AG08396 (cell line): ENCODE measurements at places on chromosomes 4 and X.

GRCh38 chr4:142984871-142985585 is 138.9 kb upstream of the INPP4B start:
- DNase-seq: peak; percentile 16

DNA sequence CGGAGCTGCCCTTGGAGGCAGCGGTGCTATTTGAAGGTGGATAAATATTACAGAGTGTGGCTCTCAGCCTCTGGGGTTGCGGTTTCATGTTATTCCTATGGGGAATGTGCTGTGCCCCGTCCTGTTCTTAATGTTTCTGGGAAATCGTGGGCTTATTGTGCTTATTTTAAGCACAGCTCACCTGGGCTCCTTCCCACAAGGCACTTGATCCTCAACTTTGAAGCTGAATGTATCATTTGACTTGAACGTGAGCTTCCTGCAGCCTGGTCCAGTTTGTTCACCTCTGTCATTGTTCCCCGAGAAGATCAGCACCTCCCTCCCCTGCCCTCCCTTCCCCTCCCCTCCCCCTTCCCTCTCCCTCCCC is 3.9 kb downstream of the SORCS2 start:
- DNase-seq: no peak

- no peak for DNase-seq
These were observed 61.6 kb upstream of the ARSJ start for GRCh38 chr4:114041117-114041475.

DNA sequence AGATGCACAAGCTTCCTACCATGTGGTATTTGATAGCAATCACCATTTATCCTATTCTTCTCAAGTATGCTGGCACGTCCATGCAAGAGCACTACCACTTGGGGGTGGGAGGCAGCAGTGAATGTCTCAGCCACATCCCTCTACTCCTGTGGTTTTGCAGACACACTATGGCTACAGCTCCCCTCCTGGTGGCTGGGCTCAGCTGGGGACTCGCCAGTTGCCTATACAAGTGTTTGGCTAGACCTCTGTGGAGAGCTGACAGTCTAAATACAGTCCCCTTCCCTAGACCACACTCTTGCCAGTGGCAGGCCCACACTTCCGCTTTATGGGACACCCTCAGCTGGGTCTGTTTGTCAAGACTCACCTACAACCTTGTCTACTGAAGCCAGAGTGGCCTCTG is 53.2 kb downstream of the ADGRA3 start:
- DNase-seq: no peak

GRCh38 chr4:144611850-144612249 is 34.1 kb upstream of the HHIP start:
- peak; percentile 36 for DNase-seq

GRCh38 chrX:112056886-112057285 is 25.7 kb downstream of the TRPC5 start:
- DNase-seq: no peak

GRCh38 chr4:7777017-7777710 is 162.5 kb downstream of the AFAP1 start:
- no peak for DNase-seq

DNA sequence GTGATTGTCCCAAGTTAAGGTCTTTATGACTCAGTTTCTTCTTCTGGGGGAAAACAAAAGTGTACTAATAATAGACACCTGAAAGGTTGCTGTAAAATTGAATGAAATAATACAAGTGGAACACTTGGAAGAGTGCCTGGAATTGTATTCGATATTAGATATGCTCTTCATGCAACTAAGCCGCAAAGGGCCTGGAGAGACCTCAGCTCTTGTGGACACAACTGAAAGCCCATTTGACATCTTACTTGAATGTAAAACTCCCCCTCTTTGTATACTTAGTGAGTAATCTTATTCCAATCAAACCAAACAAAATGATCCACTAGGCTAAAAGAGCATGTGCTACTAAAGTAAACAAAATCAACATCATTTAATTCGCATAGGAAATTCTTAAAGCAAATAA is 511 bp upstream of the MAP9 start:
- no peak for DNase-seq

GRCh38 chr4:1216869-1217294 is 32.0 kb downstream of the CTBP1 start:
- no peak for DNase-seq

DNA sequence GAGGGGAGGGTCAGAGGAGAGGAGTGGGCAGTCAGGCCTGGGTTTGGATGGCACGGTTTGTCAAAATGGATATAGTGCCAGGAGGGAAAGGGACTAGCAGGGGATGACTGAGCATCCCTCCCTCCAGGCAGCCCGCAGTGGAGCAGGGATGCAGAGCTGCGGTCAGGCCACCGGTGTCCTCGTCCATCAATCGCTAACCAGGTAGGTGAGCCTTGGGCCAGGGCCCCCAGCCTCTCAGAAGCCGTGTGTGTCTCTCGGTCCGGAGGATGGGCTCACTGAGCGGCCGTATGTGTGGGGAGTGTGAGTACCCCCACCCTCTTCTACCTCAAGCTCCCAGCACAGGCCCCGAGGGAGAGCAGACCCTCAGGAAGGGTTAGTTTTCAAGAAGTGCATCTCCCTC is 538 bp upstream of the CYTL1 start:
- DNase-seq: no peak

DNA sequence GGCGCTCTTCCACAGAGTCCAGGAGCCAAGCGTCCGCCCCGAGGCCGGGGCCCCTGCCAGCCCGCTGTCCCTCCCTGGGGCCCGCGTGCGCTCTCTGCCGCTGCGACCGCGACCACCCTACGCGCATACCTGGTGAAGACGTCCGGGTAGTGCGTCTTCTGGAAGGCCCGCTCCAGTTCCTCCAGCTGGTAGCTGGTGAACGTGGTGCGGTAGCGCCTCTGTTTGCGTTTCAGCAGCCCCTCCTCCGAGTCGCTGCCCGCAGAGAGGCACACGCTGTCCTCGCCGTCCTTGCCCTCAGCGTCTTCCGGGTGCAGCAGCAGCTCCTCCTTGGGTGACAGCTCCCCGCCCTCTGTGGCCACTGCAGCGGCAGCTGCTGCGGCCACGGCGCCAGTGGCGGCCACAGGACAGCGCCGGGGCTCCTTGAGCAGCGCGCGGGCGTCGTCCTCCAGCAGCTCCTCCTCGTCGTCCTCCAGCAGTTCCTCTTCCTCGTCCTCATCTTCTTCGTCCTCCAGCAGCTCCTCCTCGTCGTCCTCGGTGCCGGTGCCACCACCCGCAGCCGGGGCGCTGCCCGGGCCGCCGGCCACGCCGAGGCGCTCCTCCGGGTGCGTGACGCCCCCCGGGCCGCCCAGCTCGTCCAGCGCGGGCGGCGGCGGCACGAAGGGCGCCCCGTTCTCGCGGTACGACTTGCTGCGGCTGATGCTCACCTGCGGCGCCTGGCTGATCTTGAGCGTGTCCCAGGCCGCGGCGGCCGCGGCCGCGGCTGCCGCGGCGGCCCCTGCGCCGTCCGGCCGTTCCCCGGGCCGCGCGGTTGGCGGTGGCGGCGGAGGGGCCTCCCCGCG is 2.8 kb downstream of the ARX start:
- no peak for DNase-seq

- no peak for DNase-seq
These were observed 486 bp downstream of the ABLIM2 start for GRCh38 chr4:8157944-8158709.

GRCh38 chr4:20464381-20464780 is 212.7 kb downstream of the SLIT2 start:
- DNase-seq: peak; percentile 14

DNA sequence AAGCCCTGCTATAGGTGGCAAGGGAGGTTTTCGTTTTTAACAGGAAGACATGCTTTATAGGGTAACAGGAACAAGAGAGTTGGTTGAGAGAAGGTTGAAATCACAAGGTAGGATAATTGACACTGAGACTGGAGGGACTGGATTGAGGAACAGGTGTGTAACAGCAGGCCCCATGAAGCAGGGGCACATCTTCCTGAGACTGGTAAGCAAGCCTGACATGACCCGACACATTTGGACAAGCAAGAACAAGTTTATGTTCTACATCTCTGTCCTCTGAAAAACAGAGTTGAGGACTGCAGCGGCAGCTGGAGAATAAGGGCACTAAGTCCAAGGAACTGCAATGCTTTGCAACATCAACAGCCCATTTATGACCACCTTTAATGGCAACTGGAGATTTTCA is 5.2 kb downstream of the RPS4X start:
- DNase-seq: no peak

DNA sequence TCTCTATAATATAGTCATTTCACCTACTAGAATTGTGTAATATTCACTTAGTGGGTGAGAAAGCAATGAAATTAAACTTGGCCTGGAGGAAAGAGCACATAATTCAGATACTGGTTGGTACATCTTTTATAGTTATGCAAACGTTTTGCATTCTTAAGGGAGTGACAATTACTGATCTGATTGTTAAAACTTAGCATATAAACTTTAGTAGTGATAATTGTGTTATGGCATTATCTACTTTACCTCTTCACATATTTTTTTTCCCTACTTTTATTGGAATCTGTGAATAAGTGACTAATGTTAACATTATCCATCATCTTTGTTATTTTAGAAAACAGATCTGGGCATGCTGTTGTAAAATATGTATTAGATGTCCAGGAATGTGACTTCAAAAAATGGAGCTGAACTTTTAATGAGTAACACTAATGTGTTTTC is 217.4 kb upstream of the GIMD1 start:
- DNase-seq: no peak

GRCh38 chr4:69060651-69061308 is 35.5 kb upstream of the UGT2B7 start:
- DNase-seq: no peak

- DNase-seq: peak; percentile 31
These were observed 709 bp downstream of the GPAT3 start for GRCh38 chr4:83536362-83537272.

GRCh38 chr4:39255266-39255665 is 72.9 kb downstream of the WDR19 start:
- DNase-seq: peak; percentile 26

- DNase-seq: no peak
These were observed 13.3 kb upstream of the MAD2L1 start for GRCh38 chr4:120079839-120080520.

GRCh38 chr4:40283968-40284367 is 51.2 kb upstream of the CHRNA9 start:
- DNase-seq: no peak

- DNase-seq: peak; percentile 90
These were observed 35.4 kb upstream of the SPON2 start for GRCh38 chr4:1207603-1208265.

- DNase-seq: no peak
These were observed 1072.3 kb upstream of the PCDH10 start for GRCh38 chr4:132076829-132077228.

DNA sequence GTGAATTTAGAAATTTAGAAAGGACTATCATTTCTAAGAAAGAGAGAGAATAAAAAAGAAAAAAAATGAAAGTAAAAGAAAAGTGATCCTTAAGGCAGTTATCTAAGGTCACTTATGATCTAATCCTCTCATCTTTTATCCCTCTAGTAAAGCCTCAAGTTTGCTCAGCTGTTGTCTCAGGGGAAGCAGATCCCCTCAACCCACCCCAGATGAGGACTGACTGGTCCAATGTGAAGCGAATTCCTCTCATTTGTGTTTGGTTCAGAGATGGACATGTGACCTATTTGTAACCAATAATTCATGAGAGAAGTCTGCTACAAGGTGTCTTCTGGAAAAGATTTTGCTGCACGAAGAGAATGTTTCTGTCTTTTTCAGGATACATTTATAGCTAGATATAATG is 1591.3 kb downstream of the ADGRL3 start:
- no peak for DNase-seq

DNA sequence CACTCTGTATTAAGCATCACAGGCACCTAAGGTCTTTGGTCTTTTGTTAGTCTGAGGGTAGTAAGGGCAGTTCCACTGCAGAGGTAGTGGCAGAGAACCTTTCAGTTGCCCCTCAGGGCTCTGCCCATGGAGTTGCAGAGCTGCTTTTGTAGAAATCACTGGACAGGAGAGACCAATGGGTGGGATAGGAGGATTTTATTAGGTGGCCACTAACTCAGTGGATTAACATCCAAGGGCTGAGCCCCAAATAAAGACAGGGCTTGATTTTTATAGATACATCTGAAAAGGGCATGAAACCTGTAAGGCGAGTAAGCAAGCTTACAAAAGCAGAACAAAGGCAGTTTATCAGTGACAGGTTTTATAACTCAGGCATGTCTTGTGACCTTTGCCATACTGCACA is 1035.4 kb downstream of the SH3BGRL start:
- DNase-seq: no peak

GRCh38 chrX:119402588-119402987 is 3.5 kb downstream of the SLC25A43 start:
- DNase-seq: no peak

GRCh38 chr4:7422151-7422897 is 12.4 kb downstream of the PSAPL1 start:
- DNase-seq: no peak

DNA sequence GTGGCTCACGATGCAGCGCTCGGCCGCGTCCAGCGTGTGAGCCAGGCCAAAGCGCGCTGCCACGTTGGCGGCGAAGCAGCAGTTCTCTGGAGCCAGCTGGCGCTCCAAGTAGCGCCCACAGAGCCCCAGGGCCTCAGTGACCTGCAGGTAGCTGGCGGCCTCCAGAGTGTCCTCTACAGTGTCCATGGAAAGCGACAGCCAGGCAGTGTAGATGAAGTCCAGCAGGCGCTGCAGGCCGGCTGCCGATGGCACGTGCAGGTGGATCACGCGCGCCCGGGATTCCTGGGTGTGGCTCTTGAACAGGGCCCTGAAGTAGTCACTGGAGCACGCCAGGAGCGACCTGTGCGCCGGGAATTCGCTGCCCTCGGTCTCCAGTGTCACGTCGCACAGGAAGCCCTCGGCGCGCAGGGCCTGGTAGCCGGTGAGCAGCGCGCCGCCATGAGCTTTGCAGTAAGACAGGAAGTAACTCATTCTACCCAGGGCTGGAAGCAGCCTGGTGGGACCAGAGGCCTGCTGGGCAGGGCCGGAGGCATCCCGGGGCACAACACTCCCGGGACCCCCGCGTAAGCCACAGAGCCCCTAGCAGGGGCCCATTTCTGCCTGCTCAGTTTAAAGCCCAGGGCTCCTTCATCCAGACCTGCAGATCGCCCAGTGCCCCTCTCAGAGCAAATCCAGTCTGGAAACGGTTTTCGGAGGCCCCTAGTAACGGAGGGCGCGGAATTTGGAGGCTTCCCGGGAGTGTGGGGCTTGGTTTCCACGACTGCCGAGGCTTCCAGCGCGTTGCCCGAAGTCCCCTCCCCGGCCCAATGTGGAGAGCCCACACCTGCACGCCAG is 595 bp downstream of the KLHL34 start:
- no peak for DNase-seq

DNA sequence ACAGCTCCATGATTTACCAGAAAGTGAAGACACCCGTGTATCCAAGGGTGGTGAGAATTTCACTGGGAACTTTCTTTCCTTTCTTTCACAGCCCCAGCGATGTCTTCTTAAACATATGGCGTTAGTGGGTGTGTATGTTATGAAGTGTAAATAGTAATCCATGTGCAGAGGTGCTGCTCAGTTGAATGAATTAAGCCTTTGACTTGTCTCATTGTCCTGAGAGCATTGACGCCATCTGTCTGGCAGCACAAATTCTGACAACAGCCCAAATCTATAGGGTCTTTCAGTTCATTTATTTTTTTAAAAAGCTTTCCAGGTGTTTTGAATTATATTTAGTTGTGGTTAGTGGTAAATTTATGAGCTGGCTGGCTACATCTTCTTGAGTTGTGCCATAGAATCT is 69.4 kb downstream of the CLCN5 start:
- DNase-seq: no peak
